Fibroblast of mammary gland (primary cell): ENCODE measurements at places on chromosomes 6 and 20.

- peak; percentile 71 for DNase-seq
Observed at GRCh38 chr6:112636650-112637262, 289.6 kb downstream of the RFPL4B start.

GRCh38 chr6:1761477-1761877 is 151.8 kb downstream of the FOXC1 start:
- DNase-seq: no peak

- DNase-seq: no peak
Observed at GRCh38 chr20:11195169-11195568, 521.4 kb upstream of the JAG1 start.

DNA sequence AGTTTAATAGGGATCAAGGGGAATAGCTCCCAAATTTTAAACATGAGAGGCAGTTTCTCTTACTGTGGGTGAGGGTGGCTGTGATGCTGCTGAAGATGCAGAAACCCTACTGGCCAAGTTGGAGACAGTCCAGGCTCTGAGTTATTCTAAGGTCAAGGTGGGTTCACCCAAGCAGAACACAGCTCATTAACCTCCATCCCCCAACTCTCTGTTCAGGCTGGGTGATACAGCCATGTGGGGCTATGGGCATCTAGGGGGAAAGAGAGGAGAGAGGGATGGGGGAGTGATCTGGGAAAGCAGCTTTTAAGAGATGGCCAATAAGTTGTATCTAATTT is 18.9 kb upstream of the TRAM2 start:
- peak; percentile 67 for DNase-seq

GRCh38 chr6:23414051-23414445 is 712.0 kb upstream of the NRSN1 start:
- peak; percentile 60 for DNase-seq

GRCh38 chr6:122694602-122695001 is 84.4 kb downstream of the PKIB start:
- no peak for DNase-seq

GRCh38 chr6:129454488-129454887 is 255.5 kb downstream of the ARHGAP18 start:
- no peak for DNase-seq

- no peak for DNase-seq
Observed at GRCh38 chr20:47547034-47547387, 45.3 kb downstream of the NCOA3 start.

GRCh38 chr6:54473328-54473727 is 165.1 kb downstream of the TINAG start:
- no peak for DNase-seq

- DNase-seq: no peak
Observed at GRCh38 chr6:25457516-25457915, 178.3 kb downstream of the CARMIL1 start.

- DNase-seq: peak; percentile 16
Observed at GRCh38 chr20:35342154-35342769, 50.0 kb upstream of the FAM83C start.

DNA sequence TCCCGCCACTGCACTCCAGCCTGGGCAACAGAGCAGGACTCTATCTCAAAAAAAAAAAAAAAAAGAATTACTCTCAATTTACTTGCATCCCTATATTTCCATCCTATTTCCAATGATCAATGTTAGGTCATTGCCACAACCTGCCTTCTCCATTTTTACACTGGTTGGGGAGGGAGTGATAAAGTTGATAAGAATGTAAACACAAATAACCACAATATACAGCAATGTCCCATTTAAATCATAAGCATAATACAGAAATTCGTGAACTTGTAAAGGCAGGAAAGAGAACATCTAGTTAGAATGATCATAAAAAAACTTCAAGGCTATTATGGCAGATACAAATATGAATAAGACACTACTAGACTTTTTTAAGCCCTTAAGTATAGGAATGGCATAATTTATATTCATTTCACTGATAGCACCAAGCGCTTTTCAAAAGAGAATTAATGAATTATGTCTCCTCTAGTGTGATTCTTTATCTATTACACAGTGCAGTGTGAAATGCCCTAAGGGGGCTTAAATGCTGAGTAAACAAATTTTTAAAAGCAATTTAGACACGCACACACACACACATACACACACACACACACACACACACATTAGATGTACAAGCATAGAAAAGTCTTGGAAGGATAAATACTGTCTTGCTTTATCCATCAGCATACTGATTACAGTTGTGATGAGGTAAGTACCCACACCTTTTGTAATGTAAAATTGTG is 33.5 kb upstream of the RAB23 start:
- DNase-seq: no peak

GRCh38 chr20:16129411-16129810 is 443.8 kb downstream of the KIF16B start:
- DNase-seq: no peak
